ENCODE measurements at places on chromosomes 4 and X. TPM values are rescaled to one million over a fixed set of nuclear protein-coding genes. Genes with fewer than 3 reads are reported as not detected.

DNA sequence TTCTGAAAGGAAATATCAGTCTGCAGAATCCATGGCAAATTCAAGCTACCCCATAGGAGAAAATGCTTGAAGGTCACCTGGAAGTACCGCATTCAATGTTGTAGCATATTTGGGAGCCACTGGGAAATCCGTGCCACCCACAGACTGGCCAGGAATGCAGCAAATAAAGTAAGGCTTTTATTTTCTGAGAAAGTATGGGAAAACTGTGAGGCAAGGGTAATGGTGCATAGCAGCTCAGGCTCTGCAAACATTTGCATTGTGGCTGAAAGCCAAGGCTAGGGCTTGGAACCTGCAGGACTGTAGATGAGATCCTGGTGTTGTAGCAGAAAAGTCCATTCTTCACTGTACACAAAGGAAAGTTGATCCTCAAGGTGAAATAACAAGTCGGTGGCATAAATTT is 450.9 kb upstream of the NR3C2 start:
- no peak for DNase-seq

- no peak for DNase-seq
Observed at GRCh38 chr4:114782415-114783214, 184.0 kb downstream of the UGT8 start.

GRCh38 chr4:73477176-73477575 is 4.4 kb upstream of the AFM start:
- no peak for DNase-seq

- DNase-seq, result no peak
Observed at GRCh38 chr4:52566136-52567031, 92.7 kb downstream of the USP46 start.

- no peak for DNase-seq
Observed at GRCh38 chrX:135328421-135329005, 19.2 kb downstream of the ETDC start.

The CCKAR gene
- total RNA-seq, result not detected

GRCh38 chr4:73258686-73259570 is at the start of gene ANKRD17:
Gene ANKRD17 (minus strand): TSS chr4:73258798. CDS start chr4:73258668, 130 bp downstream.
- DNase-seq, result peak; percentile 85

GRCh38 chr4:39486221-39486804 is 27.5 kb downstream of the LIAS start:
- DNase-seq, result no peak

All from NCI-H460 (cell line).